ENCODE measurements at places on chromosomes 7 and 10. TPM values are rescaled to one million over a fixed set of nuclear protein-coding genes. Genes with fewer than 3 reads are reported as not detected.

GRCh38 chr10:125037145-125037877 lies 95.4 kb downstream of the ZRANB1 start:
- no peak for DNase-seq

GRCh38 chr10:132355754-132356153 lies 23.8 kb downstream of the LRRC27 start:
- no peak for DNase-seq

DNA sequence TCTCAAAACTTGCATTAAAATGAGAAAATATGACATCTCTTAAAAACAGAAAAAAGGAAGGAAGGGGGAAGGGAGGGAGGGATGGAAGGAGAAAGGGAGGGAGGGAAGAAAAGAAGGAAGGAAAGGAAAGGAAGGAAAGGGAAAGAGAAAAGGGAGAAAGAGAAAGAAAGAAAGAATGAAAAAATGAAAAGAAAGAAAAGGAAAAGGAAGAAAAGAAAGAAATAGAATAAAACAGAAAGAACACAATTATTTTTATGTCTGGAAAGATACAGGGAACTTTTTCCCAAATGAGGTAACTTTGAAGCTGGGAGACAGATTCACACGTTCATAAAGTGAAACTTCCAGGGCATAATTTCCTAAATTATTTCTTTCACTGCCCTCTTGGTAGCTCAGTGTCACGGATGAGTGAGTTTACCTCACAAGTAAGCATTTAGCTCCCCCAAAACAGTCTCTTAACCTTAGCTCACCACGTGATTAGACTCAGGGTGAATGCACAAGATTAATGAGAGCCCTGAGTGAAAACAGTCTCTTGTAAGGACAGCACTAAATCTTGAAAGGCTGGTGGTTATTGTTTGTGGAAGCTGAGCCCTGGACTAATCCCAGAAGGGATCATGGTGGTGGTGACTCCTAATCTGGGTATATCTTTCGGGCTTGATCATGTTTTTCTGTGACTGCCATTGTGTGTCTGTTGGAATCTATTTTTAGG lies 74.1 kb upstream of the HDAC9 start:
- no peak for DNase-seq

- no peak for DNase-seq
Measured at GRCh38 chr10:11358923-11359575, 252.4 kb downstream of the USP6NL start.

DNA sequence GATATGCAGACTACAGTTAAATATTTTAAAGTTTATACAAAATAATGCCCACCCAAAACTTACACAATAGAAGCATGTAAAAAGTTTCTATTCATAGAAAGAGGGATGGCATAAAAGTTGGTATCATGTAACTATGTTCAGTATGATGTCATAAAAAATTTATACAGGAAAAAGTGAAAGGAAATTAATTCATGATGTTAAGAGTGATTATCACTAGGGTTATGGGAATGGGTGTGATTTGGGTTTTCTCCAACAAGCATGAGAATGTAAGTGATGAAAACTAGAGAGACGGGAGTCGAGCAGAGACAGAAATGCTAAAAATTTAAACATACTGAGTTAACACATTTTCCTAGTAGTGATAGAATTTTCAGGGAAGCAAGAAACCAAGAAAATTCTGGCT lies 52.7 kb downstream of the GDI2 start:
- DNase-seq = no peak

Gene IL2RA
- polyA plus RNA-seq = not detected

Gene NKX1-2
- not detected for polyA plus RNA-seq

Data from left renal pelvis (tissue), 4 donors.